ENCODE measurements at places on chromosomes 2 and 18.
A peak's percentile ranks its signal among the peaks of the same experiment; 100 is the strongest.

- DNase-seq = peak; percentile 66
Measured at GRCh38 chr18:62526098-62527025, 3.5 kb downstream of the ZCCHC2 start.

GRCh38 chr2:107364361-107364950, 462.2 kb upstream of the RGPD4 start:
- no peak for DNase-seq

DNA sequence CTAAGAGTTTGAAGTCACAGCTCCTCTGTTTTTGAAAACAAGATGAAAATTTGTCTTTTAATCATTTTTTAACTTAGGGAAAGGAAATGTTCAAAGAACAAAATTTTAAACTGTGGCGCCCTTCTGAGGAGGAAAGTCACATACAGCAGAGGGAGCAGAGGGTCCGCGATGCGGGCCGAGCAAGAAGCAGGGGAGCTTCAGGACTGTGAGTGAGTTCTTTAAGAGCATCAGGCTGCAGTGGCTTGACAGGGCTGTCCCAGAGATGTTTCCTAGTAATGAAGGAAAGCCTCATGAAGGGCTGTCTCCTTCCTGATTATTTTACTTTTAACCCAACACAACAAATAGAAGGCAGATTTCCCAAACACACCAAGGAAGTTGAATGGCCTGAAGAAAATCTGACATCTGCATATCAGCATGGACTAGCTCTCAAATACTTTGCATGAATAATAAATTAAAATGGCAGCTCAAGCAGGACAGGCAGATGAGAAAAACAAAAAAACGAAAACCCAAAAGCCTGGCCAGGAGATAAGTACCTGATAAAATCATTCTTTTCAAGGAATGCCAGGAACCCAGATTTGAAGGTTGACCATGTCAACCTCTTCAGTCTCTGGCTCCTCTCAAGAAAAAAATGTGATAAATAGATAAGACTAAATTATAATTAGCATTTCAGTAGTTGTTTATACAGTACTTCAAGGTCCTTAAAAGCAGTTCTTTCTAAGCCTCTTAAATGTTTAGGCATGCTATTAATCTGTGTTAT, 60.8 kb downstream of the SLC40A1 start:
- no peak for DNase-seq

- no peak for DNase-seq
Measured at GRCh38 chr2:42796427-42797248, 4.3 kb upstream of the HAAO start.

GRCh38 chr2:38097988-38098385, 22.0 kb upstream of the CYP1B1 start:
- no peak for DNase-seq

GRCh38 chr18:33849731-33850130, 271.7 kb downstream of the ASXL3 start:
- no peak for DNase-seq

GRCh38 chr2:130790312-130790711, 35.0 kb downstream of the AMER3 start:
- DNase-seq = no peak

- no peak for DNase-seq
Measured at GRCh38 chr2:241870081-241870541, 582 bp downstream of the RTP5 start.

GRCh38 chr2:28412625-28413151, 20.0 kb downstream of the FOSL2 start:
- DNase-seq = no peak

DNA sequence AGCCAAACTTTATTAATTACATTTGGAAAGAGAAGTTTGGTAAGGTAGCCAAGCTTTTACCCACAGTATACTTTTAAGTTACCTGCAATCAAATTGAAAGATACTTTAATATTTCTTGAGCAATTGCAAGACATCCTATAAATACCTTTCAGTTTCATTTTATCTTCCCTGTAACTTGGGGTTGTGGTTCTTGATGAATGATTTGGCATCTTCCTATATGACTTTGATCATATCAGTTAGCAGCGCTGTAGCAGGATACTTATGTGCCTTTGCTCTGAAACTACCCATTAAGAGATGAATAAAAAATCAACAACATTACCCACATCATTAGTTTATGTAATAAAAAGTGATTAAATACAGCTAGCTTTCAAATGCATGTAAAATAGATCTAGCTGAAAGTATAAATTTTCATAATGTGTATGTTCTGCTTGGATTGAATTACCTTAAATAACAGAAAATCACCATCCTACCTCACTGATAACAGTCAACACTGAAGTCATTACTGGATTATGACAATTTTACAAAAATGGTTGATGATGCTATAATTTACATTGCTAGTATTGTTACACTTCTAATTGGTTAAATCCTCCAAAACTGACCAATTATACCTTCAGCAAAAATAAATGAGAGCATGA, 50.4 kb downstream of the MMADHC start:
- DNase-seq = no peak

- DNase-seq = no peak
Measured at GRCh38 chr18:23616258-23616657, 30.0 kb upstream of the NPC1 start.

- peak; percentile 71 for DNase-seq
Measured at GRCh38 chr2:42127425-42128424, 41.4 kb upstream of the EML4 start.

DNA sequence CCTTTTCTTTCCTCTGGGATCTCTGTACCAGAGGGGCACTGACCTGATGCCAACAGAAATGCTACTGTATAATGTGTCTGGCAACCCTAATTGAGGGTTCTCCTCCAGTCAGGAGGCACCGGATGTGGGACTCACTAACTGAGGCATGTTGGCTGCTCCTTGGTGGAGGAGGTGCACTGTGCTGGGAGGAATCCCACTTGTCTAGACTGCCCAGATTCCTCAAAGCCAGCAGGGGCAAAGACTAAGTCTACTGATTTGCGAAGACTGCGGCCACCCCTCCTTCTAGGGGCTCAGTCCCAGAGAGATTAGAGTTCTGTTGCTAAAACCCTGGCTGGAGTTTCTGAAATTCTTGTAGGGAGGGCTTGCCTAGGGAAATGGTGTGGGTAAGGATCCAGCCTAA, 1192.1 kb downstream of the DPP10 start:
- DNase-seq = no peak

- DNase-seq = no peak
Measured at GRCh38 chr18:42141439-42141838, 186.4 kb downstream of the PIK3C3 start.

DNA sequence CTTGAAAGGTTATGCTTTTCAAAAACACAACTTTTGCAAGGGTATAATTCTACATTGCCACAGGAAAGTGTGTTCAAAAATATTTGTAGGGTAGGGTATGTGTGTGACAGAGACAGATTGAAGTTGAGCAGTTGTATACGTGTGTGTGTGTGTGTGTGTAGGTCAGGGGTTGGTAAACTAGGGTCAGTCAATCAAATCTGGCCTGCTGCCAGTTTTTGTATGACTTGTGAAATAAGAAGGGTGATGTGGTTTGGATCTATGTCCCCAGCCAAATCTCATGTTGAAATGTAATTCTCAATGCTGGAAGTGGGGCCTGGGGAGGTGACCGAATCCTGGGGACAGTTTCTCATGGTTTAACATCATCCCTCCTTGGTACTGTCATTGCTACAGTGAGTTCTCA, 148.2 kb downstream of the CERS6 start:
- DNase-seq = no peak

GRCh38 chr18:6627645-6628044, 101.9 kb upstream of the ARHGAP28 start:
- DNase-seq = no peak

GRCh38 chr18:48137374-48138081, 207.1 kb upstream of the SMAD2 start:
- no peak for DNase-seq

- no peak for DNase-seq
Measured at GRCh38 chr18:21264651-21265050, 22.6 kb downstream of the GREB1L start.

- no peak for DNase-seq
Measured at GRCh38 chr18:2976218-2977132, 36.5 kb downstream of the LPIN2 start.

DNA sequence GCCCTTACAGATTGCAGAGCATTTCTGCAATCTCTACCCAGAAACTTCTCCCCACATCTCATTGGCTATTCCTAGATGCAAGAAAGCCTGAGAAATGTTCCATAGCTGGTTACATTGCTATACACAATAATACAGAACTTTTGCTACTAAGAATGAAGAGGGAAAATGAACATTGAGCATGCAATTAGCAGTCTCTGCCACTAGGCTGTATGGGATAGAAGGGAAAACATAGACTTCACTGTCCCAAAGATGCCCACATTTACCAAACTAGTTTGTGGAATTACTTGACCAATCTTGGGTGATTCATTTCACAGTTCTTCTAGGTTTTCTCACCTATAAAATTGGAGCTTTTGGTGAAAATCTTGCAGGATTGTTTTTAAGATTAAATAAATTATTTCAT, 265.7 kb upstream of the NT5C1B start:
- no peak for DNase-seq

DNA sequence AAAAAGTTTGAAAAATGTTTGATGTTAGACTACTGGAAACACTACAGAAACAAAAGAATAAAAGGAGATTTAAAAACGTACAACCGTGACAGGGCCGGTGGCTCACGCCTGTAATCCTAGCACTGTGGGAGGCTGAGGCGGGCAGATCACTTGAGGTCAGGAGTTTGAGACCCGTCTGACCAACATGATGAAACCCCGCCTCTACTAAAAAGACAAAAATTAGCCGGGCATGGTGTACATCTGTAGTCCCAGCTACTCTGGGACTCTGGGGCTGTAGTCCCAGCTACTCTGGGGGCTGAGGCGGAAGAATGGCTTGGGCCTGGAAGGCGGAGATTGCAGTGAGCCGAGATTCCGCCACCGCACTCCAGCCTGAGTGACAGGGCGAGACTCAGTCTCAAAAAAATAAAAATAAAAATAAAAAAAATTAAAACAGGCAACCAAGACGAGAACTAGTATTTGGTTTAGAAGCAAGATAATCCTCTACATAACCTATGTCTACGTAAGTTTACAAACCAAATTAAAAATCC, 5.8 kb downstream of the SP3 start:
- DNase-seq = no peak

DNA sequence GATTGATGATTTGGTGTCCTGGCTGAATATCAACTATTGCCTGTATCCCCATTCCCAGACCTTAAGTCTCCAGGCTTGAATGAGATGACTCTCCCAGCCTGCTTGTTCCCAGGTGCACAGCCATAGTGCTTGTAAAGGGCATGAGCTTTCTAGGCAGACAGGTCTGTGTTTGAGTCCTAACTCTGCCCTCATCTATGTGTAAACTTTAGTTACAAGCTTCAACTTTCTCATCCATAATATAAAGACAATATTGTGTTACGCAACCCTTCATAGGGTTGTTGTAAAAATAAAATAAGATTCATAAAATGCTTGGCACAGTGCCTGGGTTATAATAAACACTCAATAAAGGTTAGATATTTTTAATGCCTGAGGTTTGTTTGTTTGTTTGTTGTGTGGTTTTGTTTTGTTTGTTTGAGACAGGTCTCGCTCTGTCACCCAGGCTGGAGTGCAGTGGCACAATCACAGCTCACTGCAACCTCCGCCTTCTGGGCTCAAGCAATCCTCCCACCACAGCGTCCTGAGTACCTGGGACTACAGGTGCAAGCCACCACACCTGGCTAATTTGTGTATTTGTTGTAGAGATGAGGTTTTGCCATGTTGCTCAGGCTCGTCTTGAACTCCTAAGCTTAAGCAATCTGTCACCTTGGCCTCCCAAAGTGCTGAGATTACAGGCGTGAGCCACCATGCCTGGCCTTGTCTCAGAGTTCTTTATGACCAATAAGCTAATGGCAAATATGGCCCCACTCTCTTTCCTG, 89.4 kb upstream of the MAPRE2 start:
- DNase-seq = no peak

DNA sequence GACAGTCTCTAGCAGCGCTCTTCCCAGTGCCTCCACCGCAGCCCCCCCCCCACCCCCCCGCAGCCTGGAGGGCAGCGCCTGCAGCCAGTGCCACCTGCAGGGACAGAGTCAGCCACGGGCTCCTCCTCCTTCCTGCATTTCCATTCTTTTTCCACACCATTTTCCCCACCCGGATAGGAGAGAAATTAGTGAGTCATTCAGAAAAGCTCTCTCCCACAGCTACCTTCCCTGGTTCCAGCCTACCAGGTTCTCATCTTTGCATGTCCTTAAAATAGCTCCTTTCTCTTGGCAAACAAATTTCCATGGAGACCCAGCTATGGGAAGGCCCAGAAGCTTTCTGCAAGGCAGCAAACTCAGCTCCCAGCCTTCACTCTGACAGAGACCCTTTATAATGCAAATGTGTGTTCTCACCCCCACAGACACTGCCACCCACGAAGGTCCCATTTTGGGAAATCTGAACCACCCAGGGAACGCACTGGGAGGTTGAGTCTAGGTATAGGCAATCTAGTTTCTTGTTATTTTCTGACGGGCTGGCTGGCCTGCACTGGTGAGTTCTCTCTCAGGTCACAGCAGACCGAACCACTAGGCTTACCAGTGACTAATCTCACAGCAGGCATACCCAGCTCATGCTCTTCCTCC, 41.8 kb upstream of the ATG16L1 start:
- no peak for DNase-seq

DNA sequence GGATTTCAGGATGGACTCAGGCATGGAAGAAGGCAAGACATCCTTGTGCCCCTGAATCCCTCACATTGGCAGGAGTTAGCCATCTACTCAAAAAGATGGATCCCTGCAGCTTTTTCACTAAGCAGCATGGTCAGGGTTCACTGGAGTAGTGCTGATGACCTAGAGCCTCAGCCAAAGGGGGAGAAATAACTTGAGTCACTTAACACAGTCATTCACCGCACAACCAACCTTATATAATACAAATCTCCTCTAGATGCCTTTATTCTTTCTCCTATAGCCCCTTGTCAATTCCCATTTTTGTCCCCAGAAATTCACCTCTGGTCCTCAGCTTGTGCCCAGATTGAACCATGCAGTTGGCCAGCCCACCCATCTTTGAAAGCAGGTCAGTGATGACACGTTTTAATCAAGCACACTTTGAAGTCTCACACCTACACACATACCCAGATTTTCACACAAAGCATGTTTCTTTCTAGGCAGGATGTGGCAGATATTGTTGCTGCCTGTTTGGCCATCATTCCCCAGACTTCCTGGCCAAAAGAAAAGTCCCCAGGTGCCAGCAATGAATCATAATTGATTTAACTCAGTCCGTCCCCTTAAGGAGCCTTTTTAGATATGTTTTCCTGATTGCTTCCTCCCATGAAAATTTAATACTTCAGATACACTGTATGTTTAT, 84.2 kb downstream of the LBH start:
- no peak for DNase-seq

- DNase-seq = peak; percentile 14
Measured at GRCh38 chr2:8525582-8526402, 156.1 kb upstream of the ID2 start.

Data from naive B cell (primary cell).